AG04449 (cell line): ENCODE measurements at places on chromosomes 2 and 18.

GRCh38 chr2:238296638-238297457, 8.4 kb upstream of the PER2 start:
- no peak for DNase-seq

GRCh38 chr2:232573771-232574435, 23.4 kb downstream of the EIF4E2 start:
- no peak for DNase-seq

DNA sequence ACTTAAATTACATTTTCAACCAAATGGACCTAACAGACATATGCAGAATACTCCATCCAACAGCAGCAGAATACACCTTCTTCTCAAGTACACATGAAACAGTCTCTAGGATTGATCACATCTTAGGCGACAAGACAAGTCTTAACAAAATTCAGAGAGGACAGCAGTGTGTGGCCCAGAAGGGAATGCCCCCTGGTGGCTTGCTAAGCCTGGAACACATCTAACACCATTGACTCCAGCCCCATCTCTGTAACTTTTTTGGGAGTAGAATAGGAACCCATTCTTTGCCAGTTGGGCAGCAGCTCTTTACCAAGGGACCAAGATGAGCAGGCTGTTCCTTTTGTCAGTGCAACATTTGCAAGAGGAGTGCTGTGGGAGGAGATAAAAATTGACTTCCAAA, 249.9 kb downstream of the PLCL1 start:
- peak; percentile 4 for DNase-seq

DNA sequence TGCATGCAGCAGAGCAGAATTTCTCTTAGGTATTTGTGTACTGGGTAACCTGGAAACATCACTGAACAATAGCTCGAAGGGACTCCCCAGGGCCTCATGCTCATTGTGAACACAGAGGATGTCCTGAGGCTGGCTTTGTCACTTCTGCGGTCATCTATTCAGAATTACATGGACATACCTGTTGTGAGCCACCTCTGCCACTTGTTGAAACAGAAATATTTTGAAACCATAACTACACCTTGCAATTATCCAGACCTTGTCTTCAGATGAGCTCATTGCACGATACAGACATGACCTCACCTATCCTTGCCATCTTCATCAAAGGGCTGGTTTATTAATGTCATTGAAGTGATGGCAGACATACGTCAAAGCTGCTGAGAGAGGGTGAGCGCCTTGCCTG, 23.4 kb upstream of the CREG2 start:
- DNase-seq = no peak

DNA sequence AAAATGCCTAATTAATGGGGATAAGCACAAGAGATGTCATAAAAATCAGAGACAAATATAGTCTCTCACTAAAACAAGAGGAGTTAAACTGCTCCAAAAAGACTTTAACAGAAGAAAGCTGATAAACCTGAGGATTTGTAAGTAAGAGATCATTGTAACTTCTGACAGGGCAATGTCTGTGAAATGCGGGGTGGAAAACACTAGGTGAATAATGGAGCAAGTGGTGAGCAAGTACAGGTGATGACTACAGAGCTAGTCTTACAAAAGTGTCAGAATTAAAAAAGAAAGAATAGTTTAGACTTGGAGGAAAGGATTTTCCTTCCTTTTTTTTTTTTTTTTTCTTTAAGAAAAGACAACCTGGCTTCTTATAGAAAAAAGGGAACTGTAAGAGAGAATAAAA, 22.7 kb downstream of the ATAD2B start:
- no peak for DNase-seq

GRCh38 chr2:218354045-218354444, 2.6 kb upstream of the CATIP start:
- no peak for DNase-seq

DNA sequence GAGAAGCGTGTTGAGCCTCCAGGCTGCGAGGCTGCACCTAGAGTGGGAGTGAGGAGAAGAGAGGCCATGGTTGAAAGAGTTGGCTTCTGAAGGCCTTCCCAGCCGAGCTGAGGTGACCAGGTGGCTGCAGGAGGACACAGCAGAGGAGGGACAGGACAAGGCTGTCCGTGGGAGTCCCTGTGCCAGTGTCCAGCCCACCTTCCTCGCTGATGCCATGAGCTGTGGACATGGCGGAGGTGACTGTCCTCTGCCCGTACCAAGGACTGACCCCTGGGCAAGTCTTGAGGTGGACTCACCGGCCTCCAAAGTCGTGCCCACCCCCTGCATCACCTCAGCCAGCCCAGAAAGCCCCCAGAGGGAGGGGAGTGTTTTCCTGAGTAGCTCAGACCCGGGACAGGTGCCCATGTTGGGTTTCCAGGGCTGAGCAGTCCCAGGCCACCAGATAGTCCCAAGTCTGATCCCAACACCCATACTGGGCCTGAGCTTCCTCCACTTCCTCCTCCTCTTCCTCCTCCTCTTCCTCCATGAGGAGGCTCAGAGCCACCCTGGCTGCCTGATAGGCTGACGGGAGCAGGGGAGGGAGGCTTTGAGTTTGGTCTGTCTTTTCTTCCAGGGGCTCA, 43.0 kb upstream of the FOSL2 start:
- no peak for DNase-seq

DNA sequence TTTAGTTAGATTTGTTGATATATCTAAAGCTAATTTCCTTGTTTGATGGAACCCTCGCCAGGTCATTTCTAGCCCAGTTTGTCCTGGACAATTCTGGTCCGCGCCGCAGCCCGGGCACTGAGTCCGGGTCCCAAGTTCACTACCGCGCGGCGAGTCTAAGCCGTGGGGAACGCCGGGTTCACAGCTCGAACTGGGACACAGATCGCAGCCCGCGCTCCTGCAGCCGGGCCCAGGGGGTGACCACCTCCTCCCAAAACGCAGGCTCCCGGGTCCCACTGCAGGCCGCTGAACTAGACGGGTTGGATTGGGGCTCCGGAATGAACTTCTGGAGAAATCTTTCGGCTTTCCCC, 681 bp downstream of the ACADL start:
- DNase-seq = no peak

GRCh38 chr18:11785444-11786055, 65.7 kb upstream of the CHMP1B start:
- DNase-seq = no peak

DNA sequence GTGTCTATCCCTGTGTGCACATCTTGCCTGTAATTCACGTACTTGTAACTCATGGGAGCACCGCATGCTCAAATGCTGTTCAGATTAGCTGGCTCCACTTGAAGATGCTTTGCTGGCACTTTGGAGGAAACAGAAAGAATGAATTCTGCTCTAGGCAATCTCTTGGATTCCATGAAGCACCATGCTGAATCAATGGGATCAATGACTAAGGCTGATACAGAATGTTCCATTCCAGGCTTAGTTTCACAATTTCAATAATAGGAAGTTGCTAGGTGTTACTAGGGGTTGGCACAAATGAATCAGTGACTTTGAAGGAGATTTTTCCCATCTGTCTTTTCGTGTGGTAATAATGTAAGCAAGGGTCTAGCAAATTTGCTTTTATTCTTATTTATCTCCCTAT, 328.8 kb downstream of the OSR1 start:
- DNase-seq = no peak

DNA sequence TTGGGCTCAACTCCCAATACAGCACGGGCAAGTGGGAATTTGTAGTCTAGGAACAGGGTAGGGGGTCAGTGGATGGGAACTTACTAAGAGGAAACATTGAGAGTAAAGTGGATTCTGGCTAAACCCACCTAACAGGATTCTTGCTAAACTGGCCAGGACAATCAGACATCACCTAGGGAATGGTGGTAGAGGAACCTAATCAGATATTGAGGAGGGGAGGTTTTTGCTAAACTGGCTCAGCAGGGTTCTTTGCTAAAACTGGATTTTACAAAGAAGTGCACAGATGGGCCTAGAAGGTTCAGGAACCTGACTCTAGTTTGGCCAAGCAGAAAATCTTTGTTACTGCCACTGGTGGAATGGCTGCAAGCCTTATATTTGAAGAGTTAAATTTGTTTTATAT, 55.9 kb downstream of the INPP4A start:
- no peak for DNase-seq

DNA sequence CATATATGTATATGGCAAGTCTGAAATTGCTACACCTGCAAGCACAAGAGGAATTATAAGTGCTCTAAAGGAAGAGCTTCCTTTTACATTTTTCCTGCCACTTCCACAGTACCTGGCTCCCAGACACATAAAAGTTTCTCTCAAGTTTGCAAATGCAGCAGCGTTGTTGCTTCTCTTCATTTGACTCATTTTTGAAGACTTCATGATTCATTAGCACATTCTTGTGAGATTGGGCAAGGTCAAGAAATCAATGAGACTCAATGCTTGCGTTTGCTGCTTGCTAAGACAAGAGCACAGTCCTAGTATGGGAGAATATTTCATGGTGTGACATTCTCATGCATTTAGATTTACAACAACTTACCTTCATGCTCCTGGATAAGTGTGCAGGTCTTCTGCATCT, 42.6 kb upstream of the PDCL3 start:
- DNase-seq = no peak

DNA sequence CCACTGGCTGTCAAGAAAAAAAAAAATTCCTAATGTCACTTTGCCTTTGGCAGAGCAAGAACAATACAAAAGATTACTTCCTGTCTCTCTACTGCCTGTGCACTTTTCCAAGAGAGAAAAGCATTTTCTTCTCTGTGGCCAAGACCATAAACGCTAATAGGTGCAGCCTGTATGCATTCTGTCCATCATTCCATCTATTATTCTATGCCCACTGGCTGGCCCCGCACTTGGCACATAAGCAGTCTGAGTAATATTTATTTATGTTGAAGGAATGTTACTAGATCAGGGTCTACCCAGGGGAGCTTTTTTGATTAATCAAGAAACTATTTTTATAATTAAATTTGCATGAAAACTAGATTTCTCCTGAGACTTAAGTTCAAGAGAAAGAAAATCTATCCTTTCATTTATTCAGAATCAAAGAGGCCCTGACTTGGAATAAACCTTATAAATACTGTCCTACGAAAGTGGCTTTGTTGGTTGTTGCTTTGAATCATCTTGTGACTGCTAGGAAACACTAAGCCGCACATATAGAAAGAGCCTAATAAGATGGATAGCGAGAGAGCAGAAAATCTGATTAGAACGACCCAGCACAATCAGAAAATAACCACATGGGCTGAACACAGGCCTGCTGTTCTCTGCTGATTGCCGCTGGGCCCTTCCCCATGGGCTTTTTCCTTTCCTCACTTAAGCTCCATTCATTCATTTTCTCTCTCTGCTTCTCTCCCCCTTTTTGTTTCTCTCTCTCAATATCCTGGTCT, 59.4 kb downstream of the MMADHC start:
- no peak for DNase-seq

GRCh38 chr2:232319803-232320442, 58.6 kb upstream of the ALPP start:
- DNase-seq = no peak

- DNase-seq = no peak
Observed at GRCh38 chr2:132448771-132449170, 32.2 kb downstream of the GPR39 start.

- no peak for DNase-seq
Observed at GRCh38 chr2:189633392-189633811, 27.9 kb upstream of the ASNSD1 start.

GRCh38 chr2:52128081-52128480, 1096.1 kb upstream of the NRXN1 start:
- DNase-seq = no peak

- DNase-seq = no peak
Observed at GRCh38 chr2:112933261-112933660, 22.3 kb downstream of the IL37 start.

GRCh38 chr2:1728821-1729220, 15.5 kb downstream of the PXDN start:
- no peak for DNase-seq

DNA sequence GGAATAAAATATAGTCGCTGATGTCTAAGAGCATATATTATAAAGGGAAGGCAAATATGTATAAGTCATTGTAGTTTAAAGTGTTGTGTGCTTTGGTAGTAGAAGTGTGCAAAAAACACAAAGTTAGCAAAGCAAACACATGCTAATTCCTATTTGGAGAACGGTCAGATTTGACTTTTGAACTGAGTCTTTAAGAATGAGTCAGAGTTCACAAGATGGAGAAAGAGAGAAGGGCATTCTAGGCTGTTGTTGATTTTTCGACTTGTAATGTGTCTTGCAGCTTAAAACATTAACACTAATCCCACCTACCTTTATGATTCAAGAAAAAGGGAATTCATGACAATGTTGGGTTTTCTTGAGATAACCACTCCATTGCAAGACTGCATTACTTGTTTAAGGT, 98.1 kb downstream of the CRIM1 start:
- DNase-seq = no peak

- no peak for DNase-seq
Observed at GRCh38 chr2:166784296-166784946, 103.9 kb upstream of the XIRP2 start.

DNA sequence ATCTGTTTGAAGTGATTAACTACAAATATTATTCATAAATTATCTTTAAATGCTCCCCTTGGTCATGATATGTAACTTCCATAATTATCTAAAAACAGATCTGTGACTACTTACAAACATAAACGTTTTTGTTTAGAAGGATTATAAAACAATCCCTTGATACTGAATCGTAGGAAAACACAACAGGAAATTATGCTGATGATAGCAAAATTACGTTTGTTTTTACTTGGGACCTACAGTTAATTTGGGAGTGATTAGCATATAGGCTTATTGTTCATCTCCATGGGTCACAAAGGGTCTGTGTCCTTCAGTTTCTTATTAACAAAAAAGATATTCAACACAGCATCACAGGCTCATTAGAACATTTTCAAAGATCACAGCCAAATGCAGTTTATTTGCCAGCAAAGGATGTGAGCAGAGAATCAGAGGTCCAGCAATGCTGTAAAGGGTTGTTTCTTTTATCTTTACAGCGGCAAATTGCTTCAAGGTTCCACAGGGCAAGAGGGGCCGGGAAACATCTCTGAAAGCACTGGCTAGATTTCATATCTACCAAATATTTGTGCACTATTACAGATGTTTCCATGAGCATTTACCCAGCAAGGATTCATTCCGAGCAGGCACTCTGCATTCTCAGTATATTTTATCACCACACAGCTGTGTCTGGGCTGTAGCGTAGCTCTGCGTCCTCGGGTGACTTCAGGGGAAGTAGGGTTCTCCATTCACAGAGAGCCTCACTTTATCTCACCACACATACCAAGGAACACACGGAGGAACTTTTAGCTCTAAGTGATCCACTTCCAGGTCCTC, 4.1 kb downstream of the CCDC195 start:
- no peak for DNase-seq

DNA sequence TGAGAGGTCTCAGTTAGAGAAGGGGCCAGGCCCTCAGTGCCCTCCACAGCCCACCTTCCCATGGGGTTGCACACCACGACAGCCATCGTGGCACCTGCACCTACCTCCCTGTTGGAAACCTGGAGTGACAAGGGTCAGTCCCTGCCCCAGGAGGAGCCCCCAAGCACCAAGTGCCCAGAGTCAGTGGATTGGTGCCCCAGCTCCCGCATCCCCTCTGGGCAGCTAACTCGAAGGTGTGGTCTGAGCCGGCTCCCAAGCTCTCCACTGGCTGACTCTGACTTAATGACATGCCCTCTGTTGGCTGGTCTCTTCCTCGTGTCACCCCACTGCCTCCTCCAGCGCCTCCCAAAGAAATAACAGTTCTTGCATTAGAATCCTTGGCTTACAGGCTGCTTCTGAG, 116.4 kb downstream of the NDUFA10 start:
- no peak for DNase-seq
